ENCODE measurements at places on chromosomes 7 and 10.
A peak's percentile ranks its signal among the peaks of the same experiment; 100 is the strongest.

GRCh38 chr10:16787361-16787791 is 29.8 kb downstream of the RSU1 start:
- peak; percentile 30 for DNase-seq

GRCh38 chr7:124059375-124059774 is 26.5 kb upstream of the TMEM229A start:
- DNase-seq, result no peak

DNA sequence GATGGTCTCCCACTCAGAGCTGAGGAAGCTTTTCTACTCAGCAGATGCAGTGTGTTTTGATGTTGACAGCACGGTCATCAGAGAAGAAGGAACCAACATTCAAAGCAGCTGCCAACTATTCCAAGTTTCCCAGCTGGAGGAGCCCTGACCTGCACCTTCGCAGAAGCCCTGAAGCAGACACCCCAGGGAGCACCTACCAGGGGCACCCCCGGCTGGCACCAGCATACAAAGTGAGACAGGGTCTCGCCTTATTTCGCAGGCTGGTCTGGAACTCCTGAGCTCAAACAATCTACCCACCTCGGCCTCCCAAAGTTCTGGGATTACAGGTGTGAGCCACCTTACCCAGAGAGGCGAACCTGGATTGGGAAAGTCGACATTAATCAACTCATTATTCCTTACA is 68.6 kb downstream of the KMT2C start:
- no peak for DNase-seq

DNA sequence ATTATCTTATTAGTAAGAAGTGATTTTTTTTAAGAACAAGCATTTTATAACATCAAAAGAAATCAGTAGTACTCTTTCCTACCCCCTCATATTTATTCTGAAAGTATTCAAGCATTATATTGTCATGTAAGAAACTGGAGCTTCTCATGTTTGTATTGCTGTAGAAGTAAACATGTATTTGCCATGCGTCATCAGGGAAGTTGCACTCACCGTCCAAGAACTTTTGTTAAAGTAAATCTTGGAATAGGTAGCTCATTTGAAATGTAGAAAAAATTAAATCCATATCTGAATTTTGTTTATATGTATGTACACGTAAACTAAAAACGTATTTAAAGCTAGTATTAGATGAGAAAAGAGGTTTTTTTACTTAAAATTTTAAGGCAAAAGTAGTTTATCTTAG is 96.8 kb downstream of the PTEN start:
- no peak for DNase-seq

DNA sequence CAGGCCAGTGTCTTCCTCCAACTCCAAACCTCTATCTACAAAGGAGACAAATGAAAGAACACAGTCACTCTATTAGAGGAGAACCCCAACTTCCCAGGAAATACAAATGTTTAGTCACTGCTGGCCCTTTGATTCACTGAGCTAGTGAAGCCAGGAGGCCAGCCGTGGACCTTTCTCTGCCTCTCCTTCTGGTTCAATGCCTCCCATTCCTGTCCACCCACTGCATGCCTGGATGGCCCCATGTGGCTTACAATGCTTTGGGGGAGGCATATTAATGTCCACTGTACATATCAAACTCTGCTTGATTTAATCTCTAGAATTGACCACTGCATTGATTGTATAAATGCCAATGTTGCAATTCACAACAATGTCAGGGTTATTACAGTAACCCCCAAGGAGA is 687.3 kb downstream of the KCNMA1 start:
- DNase-seq, result no peak

DNA sequence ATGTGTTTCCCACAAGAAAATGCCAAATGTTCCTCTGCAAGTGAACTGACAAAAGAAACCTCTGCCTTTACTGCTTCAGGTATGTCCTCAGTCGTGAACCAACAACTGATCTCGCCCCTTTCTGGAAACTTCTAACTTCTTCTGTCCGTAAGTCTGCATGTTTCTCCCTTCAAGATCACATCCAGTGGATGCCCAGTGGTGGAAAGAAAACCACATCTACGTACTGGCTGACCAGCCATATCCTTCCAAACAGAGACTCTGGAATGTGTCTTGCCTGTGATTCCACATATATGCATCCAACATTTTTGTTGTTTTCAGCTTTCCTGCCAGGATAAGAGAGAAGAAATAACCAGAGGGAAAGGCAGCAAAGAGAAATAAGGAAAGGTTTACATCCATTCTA is 152.7 kb downstream of the GLI3 start:
- no peak for DNase-seq

GRCh38 chr7:47391726-47392125 is 190.2 kb downstream of the TNS3 start:
- no peak for DNase-seq

- DNase-seq, result no peak
Measured at GRCh38 chr10:124566981-124567835, 105.6 kb downstream of the LHPP start.

Measured in activated CD8-positive, alpha-beta memory T cell treated with anti-CD3 and anti-CD28 coated beads for 4 hours (primary cell).